ENCODE measurements at places on chromosomes 6 and 20.

DNA sequence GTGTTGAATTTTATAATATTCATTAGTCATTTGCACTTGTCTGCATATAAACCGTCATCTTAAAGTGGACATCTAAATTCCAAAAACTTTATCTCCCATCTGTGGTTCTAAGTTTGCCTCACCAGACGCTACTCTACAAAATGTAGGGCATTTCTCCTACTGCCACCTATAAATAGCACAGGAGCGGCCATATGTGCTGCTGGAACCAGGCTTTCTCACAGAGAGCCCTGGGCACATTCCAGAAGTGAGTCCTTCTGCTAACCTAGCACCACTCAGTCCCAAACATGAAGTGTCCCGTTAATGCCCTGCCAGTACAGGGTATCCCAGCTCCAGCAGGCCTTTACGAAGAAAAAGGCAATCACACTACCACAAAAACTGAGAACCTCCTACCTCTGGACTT lies 153.7 kb downstream of the TMEM242 start:
- no peak for DNase-seq

GRCh38 chr6:81984599-81984998 lies 232.1 kb upstream of the TENT5A start:
- DNase-seq, result no peak

GRCh38 chr20:44743916-44744655 lies 1.6 kb upstream of the KCNK15 start:
- no peak for DNase-seq

DNA sequence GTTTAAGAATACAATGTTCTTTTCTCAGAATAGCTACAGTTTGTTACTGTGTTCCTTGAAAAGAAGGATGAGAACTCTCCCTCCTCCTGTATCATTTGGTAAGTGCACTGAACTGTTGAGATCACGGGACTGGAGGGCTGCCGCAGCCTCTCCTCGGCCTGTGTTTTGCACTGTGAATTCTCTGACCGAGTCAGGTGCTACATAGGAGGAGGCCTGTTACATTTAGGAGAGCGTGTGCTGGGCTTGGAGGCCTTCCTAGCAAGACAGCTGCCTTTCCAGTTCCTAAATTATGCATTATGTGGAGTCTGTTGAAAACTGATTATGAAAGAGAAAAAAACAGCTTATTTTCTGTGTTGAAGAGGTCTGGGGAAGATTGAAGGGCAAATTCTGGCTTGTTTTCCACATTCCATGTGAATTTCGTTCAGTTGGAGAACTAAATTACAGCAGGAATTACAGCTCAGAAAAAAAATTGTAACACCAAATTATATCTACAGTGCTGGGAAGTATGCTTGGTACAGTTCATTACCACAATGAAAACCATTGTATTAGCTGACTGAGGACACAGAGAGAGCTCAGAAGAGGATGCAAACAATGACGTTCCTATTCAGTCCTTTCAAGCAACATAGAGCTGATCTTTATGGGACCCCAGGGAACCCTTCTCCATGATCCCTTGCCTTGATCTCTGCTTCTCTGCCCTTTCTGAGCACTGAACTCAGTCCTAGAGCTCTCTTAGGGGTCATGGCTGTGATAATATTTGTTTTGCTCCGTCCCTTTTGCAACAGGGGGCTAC lies 2.8 kb downstream of the TMC2 start:
- no peak for DNase-seq

- DNase-seq, result no peak
Observed at GRCh38 chr6:10643201-10643651, 51.2 kb downstream of the C6orf52 start.

GRCh38 chr20:62761759-62762131 lies 34.5 kb upstream of the MRGBP start:
- DNase-seq, result no peak

GRCh38 chr6:106749609-106750008 lies 120.2 kb downstream of the QRSL1 start:
- no peak for DNase-seq

DNA sequence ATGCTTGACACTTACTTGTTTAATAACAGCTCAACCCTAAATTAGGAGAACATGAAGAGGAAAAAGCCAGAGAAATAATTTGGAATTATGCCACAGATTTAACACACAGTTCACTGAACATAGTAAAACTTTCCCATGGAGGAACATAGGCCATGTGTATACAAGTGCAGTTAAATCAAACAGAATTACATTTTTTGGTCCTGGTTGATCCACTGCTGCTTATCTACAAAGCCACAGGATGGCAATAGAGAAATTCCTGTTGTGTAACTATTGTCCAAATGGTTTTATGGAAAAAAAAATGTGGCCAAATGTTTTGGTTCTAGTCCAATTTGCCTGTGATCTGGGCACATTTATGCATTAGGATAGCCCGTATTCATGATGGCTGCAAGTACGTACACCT lies 136.8 kb downstream of the ALDH8A1 start:
- DNase-seq, result no peak

GRCh38 chr6:129133770-129134192 lies 250.8 kb downstream of the LAMA2 start:
- no peak for DNase-seq

- DNase-seq, result peak; percentile 44
Observed at GRCh38 chr20:63955281-63955826, 862 bp downstream of the UCKL1 start.

DNA sequence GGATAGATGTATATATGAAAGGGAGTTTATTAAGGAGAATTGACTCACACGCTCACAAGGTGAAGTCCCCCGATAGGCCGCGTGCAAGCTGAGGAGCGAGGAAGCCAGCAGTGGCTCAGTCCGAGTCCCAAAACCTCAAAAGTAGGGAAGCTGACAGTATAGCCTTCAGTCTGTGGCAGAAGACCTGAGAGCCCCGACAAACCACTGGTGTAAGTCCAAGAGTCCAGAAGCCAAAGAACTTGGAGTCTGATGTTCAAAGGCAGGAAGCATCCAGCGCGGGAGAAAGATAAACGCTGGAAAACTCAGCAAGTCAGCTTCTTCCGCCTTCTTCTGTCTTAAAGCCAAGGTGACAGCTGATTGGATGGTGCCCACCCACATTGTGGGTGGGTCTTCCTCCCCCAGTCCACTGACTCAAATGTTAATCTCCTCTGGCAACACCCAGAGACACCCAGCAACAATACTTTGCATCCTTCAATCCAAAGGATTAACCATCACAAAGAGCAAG lies 102.6 kb upstream of the GJE1 start:
- no peak for DNase-seq

Measured in A673 (cell line).